ENCODE measurements at places on chromosomes 2 and 18.

GRCh38 chr2:199431746-199432213 is 26.0 kb downstream of the SATB2 start:
- no peak for DNase-seq

DNA sequence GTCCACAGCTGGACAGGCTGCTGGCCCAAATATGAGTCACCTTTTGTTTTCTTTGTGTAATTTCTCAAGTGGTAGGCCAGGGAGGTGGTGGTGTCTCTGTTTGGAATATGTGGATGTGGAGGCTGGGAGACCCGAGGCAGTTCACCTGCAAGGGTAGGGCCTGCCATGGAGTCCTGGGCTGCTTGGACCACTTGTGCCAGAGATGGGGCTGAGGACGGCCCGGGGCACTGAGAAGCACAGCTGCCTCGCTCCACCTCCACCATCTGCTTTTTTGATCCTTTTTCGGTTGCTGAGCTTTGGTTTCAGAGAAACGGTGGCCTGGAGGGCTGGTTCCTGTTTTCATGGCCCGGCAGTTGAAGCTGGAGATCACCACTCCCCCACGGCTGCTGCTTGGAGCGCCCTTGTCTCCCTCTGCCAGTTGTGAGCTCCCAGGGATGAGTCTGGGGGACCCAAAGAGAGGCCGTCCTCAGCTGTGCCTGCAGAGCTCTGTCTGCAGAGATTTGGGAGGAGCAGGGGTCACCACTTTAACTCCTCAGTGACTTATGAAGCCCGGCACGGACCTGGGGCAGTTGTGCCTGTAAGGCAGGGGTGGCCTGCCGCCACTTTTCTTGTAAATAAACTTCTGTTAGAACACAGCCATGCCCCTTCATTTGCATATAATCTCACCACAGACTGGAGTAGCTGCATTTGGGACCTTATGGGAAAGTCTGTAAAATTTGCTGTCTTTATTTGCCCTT is 67.6 kb upstream of the MCFD2 start:
- DNase-seq, result no peak

DNA sequence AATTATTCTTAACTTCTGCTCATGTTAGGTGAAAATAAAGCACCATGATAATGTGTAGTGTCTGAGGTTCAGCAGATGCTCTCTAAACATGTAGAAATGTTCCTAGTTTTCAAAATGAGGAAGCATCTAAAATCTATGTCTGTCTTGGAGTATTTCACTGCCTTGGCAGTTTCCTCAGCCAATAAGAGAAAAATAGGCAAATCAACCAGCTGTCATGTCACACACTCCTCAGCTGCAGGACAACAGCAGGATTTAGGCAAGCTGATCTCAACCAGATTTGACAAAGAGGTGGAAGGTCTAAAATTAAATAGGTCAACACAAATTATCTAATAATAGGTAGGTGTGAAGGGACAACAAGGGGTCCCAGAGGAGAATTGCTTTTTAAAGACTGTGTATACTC is 164.1 kb upstream of the BOD1L2 start:
- no peak for DNase-seq

GRCh38 chr2:182543741-182544525 is 117.1 kb upstream of the PDE1A start:
- DNase-seq, result no peak

GRCh38 chr2:96324721-96325040 is 436 bp upstream of the ITPRIPL1 start:
- no peak for DNase-seq

- DNase-seq, result no peak
Measured at GRCh38 chr2:218325566-218326160, 31.0 kb upstream of the CATIP start.

- no peak for DNase-seq
Measured at GRCh38 chr2:174673876-174674275, 76.3 kb upstream of the WIPF1 start.

- no peak for DNase-seq
Measured at GRCh38 chr18:9287036-9287435, 47.5 kb upstream of the TWSG1 start.

DNA sequence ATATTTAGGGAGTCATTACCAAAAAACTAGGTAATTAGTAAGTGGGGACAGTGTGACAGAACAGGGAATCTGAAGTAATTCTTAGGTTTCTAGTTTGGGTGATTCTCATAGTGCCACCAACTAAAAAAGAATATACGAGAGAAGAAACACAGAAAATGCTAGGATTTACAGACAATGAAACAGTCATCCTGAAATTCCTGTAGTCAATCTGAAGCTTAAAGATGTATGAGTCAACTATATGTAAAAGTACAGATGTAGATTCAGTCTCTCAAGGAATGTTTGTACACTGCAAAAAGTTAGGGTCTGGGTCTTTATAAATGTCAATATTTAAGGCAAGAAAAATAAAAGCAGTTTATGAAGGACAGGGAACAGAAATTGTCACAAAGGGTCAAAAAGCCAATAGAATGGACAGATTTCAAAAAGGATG is 107.0 kb downstream of the STRN start:
- DNase-seq, result no peak

DNA sequence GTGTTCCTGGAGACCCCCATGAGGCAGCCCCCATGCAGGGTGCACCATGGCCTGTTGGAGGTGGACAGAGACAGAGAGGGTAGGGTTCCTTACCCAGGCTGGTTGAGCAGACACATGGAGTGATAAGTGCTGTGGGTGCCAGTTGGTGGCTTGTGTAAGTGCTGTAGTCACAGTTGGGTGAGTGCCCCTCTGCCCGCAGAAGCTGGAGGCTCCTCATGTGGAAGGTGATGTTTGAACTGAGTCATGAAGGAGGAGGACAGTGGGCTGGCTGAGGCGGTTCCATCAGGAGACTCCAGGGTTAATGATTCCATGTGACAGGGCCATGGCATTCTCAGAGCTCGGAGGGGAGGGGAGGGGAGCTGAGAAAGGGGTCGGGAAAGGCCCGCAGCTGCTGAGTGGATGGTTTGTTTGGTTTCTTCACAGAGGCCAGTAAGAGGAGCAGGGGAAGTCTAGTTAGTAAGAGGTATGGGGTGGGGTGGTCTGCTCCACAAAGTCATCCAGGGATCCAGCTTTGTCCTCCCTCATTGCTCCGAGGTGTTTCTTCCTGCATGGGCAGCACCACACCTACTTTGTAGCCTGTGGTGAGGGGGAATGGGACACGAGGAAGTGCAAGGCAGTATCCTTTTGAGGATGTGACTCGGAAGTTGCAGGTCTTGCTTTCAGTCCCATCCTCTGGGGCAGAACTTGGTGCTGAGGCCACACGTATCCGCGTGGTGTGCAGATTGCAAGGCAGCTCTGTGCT is 13.6 kb downstream of the IMPA2 start:
- DNase-seq, result no peak

DNA sequence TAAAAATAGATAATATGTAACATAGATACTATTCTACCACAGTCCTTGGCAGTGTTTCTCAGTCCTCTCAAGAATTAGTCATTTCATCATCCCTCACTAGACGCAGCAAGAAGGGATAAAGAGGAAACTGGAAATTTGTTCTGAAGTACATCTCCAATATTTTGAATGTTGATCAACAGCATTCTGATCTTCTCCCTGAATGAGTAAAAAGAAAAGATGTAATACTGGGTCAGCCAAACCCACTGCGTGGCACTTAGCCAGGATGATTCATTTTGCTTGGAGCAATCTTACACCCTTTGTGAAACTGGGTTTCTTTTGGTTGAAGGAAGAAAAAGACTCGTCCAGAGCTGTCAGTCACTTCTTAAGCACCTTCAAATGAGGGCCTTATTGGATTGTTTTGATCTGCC is 54.1 kb downstream of the TAF1B start:
- no peak for DNase-seq

DNA sequence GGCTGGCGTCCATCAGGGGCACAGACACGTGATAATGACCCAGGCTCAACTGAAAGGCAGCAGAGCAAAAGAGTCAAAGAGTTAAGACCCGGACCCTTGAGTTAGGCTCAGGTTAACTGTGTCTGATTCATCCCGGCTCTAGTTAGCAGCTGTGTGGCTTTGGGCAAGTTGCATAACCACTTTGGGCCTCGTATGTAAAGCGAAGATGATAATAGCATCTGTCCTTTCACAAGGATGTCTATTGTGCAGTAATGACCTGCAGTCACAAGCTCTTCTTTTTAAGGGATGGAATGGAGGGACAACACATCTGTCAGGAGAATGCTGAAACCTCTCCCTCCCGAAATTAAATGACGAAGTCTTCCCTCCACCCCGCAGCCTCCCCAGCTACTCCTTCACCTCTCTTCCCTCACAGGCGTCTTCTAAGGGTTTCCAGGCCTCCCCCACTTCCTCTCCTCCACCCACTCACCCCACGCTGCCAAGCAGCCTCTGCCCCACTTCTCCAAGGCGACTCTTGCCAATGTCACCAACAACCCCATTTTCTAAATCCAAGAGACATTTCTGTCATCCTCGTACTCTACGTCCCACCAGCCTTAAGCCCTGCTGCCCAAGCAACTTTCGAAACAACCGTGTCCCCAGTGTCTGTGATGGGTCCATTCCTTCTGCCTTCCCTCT is 135.1 kb upstream of the ID2 start:
- DNase-seq, result no peak

DNA sequence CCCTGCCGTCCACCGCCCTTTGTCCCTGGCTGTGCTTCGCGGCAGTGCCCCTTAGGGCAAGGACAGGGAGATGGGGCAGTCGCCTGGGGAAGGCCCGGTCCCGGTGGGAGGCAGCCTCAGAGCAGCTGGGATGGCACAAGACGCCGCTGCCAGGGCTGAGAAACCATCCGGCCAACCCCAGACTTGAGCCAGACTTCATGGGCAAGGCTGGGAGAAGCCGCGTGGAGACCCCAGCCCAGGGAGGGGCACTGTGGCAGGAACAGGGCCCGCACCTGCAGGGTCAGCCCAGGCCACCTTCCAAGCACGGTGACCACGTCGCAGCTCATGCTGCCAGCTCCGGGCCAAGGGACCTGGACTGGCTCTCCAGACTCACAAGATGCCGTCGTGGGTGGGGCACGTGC is 84.0 kb downstream of the NFATC1 start:
- DNase-seq, result no peak

DNA sequence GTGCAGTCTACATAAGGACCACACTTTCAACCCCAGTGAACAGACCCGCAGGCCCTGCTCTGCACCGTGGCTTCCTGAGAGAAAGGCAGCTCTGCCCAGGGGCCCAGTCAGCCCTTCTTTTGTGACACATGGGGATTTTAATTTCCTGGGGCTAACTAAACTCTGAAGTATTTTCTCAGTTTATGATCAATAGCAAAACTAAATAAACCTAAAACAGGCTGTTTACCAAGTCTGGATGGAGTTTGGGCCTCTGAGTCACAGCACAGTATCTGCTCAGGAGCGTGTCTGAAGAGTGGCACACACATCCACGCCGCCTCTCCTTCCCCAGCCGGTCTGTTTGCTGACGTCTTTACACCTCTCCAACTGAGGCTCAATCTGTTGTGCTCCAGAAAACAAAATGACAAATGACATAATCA is 72.3 kb downstream of the LDLRAD4 start:
- DNase-seq, result no peak

- DNase-seq, result no peak
Measured at GRCh38 chr2:233312874-233313273, 5.3 kb downstream of the SAG start.

GRCh38 chr2:240615820-240616547 is 9.3 kb upstream of the GPR35 start:
- DNase-seq, result no peak

- DNase-seq, result no peak
Measured at GRCh38 chr18:79603321-79604204, 76.0 kb upstream of the CTDP1 start.

DNA sequence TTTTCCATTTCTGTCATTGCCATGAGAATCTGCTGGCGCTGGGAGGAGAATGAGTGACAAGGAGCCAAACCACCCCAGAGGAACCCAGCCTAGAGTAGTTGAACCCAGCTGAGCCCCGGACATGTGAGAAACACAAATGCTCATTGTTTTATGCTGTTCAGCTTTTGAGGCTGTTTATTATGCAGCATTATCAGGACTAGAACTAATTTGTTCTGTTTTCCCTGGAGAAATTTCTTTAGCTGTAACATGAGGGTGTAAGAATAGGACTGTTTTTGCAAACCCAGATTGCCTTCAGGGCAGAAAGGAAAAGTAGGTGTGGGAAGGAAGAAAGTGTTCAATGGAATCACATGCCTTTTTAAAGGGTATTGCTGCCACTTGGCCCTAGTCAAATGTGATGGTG is 28.5 kb upstream of the DOCK10 start:
- no peak for DNase-seq

- no peak for DNase-seq
Measured at GRCh38 chr2:238911376-238912227, 63.7 kb downstream of the TWIST2 start.

DNA sequence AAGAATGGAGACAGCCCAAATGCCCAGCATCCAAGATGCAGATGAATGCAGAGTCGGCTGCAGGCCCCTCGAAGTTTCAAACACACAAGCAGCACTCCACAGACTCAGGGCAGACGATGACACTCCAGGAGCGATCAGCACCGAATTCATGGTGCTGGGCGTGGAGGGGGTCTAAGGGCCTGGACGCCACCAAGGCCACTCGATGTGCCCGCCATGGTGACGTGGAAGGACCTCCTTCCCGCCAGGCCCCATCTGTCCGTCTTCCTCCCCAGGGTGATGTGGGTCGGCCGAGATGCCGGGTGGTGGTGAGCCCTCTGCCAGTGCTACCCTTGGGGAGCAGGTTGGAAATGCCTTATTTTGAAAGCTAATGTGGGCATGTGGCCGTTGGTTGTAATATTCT is 9.4 kb downstream of the KIF1A start:
- no peak for DNase-seq

DNA sequence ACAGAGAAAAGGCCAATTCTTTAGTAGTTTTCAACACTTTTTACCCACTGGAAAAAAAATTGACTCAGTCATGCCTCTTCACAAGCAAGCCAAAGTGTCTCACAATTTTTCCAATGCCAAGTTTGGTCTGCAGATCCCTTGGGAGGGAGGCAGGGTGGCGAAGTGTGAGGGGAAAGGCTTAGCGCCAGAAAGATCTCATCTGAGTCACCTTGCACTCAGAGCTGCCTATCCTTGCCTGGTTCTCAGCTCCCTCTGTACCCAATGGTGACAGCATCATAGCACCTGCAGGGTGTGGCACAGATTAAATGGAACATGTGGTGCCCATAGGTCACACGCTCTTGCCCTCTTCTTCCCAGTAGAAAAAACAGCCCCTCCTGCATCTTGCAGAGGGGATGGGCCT is 55.2 kb upstream of the GYPC start:
- no peak for DNase-seq

- DNase-seq, result no peak
Measured at GRCh38 chr2:117512307-117512706, 302.2 kb upstream of the DDX18 start.
